M059J (cell line): ENCODE measurements at places on chromosomes 1 and 21. TPM values are rescaled to one million over a fixed set of nuclear protein-coding genes. Genes with fewer than 3 reads are reported as not detected.

DNA sequence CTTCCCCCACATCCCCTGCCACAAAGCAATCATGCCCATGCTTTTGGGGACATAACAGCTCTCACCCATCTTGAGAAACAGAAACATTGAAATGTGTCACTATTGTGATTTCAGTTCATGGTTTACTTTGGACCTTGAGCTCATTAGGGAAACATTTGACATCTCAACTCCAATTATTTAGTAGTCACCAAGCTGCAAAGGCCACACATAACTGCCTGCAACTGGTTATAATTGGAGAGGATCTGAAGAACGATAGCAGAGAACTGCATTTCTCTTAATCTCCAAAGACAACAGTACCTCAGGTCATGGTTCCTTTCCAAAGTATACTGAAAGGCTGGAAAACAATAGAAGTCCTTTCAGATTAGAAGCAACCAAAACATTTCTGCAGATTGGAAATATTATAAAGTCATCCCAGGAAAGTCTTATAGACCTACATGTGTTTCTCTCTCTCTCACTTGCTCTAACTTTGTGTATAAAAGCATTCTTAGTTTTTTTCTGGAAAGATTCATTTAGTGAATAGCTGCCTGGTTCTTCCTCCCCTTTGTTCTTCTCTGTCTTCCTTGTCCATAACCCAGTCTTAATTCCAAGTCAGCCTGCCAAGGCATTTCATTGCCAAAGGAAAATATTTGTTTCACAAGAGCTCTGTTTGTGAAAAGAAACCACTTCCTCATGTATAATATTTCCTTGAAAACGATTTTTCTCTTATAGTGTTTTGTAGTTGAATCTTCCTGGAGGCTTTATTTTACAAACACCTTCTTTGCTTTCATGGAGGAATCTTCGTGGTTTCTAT lies 426.8 kb downstream of the ADGRL2 start:
- DNase-seq: no peak

DNA sequence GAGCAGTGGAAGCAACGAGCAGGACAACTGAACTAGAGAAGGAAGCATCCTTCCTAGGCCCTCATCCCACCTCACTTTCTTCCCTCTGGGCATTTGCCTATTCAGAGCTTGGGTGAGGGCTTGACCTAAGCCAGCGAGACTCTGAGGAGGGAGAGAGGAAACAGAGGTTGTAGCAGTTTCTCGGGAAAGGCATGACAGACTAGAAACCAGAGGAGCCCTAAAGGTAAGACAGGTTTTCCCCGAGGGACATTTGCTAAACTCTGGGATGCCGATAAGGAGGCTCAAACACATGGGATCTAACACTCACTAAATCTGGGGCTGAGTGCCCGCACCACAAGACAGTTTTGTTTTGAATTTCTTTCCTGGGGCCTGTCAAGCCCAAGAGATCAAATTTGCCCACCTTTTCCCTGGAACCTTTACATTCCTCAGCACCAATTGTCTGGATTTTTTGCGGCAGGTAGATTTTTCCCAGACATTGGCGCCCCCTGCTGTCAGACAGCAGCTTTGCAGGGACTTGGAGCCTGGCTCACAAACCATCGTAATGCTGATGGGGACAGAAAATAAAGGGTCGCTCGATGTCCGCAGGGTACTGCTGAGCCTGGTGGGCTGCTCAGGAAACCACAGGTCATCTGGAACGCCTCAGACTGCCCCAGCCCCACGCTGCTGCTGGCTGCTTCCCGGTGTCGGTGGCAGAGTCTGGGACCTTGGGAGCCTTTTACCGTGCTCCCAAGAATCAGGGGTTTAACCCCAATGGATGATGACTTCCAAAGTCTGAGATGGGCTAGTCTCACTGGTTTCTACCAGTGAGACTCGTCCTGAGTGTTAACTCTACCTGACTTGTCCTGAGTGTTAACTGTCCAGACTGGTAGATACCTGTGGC lies 23.4 kb upstream of the TSPAN2 start:
- DNase-seq: no peak

GRCh38 chr1:111660204-111661150 lies 40.9 kb downstream of the RAP1A start:
- no peak for DNase-seq

The FBXO42 gene
- total RNA-seq: 13.8 and 29.2 TPM in 2 replicates

DNA sequence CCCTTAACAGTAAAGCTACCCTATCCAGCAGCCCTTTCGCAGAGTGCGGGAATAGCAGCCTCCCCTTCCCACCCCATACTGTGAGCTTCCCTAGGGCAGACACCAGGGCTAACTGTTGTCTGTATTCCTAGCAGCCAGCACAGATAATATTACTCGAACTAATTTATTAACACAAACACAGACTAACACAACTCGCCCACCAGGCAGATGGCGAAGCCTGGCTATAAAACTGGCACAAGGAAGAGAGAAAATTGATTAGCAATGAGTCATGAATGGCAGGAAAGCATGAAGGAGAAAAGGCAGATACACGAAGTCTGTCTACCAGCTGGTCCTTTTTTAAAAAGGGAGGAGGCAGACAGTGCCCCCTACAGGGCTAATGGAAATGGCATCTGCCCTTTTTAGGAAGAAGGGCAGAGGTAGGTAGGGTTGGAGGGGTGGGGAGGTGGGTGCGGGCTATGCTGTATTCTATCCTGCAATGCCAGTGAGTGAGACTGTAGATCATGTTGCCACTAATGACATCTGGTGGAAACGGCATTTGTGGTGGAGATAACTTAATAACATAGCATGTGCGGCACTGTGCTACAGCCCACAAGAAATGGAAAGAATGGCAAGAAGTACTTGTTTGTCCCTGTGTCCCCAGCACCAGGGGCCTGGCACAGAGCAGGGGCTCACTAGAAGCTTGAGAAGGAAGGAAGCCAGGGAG lies 30.6 kb upstream of the CTPS1 start:
- DNase-seq: peak; percentile 76

The NBPF4 gene
- total RNA-seq: not detected in 2 replicates

- no peak for DNase-seq
Observed at GRCh38 chr1:115717541-115717940, 51.0 kb downstream of the CASQ2 start.

- no peak for DNase-seq
Observed at GRCh38 chr1:15011661-15012060, 141.9 kb upstream of the TMEM51 start.

- DNase-seq: no peak
Observed at GRCh38 chr1:54323324-54323739, 82.9 kb downstream of the SSBP3 start.

DNA sequence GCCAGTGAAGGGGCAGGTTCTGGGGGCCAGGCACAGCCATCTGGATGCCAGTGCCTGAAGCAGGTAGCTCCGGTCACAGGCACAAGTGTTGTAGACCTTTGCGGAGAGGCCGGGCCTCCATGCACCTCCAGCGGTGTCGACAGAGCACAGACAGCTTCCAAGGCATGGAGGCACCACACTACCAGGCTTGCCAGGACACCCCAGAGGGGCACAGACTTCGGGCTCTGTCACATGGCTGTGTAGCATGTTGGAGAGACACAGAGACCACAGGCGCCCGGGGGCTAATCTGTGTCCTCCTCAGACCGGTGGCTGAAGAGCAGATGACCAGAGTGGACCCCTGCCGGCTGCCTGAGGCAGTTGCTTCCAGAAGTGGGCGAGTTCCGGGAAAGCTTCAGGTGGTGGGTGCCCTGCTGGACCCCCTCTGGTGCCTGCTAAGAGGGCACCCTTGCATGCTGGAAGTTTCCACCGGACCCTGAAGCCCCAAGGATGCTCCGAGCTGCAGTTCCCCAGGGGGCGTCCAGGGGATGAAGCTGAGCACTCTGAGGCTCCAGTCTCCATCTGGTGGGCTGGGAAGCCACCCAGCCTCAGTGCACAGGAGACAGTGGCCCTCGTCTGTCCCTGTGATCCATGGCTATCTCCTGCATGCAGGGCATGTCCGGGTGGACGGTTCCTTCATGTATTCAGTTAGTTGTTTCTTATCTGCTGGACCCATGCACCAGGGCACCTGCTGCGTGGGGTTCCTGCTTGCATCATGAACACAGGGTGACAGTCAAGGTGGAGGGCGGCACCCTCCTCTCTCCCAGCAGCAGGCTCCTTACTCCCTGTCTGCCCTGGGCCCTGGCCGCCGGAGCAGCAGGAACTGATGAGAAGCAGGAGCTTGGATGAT lies 82.4 kb downstream of the OBSCN start:
- DNase-seq: no peak

DNA sequence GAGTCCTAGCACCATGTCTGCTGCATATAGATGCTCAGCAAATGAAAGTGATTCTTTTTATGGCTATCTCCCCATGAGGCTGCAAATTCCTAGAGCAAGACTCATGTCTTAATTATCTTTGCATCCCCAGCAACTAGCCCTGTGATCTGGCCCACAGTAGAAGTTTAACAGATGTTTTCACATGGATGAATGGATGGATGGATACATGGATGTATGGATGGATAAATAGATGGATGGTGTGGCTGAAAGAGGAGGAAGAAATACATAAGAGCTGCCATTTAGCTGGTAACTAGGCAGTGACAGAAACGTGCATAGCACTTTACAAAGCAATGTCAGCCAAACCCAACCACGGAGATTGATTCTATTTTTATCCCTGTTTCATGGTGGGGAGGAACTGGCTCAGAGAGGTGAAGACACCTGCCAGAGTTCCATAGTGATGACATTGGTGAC lies 32.7 kb upstream of the ZBTB40 start:
- DNase-seq: peak; percentile 49
